Memory B cell (primary cell): ENCODE measurements at places on chromosomes 3 and 15.

DNA sequence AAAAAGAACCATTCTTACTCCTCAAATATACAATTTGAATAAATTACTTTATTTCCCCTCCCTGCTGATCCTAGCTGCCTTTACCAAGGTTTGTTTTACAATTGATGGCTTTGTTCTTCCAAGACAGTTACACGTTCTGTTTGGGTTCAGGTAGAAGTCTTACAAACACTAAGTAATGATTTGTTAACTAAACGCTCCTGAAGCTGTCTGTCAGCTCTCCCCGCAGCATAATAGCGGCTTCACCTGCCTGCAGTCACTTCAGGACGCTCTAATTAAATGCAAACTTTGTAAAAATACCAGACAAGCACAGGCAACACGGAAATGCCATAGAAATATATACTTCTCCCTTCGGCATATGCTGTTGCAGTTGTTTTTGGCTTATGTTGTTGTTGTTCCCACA, 176.4 kb upstream of the MDFIC2 start:
- no peak overlapping the region for H3K4me3 ChIP-seq
- H3K27ac ChIP-seq: no peak overlapping the region

GRCh38 chr3:52108302-52109232, 45.7 kb downstream of the POC1A start:
- no peaks in the 10 kb centered on the region for H3K36me3 ChIP-seq
- no peak overlapping the region for H3K4me3 ChIP-seq
- DNase-seq: no peak
- no peaks in the 10 kb centered on the region for H3K4me1 ChIP-seq
- no peak overlapping the region for H3K27ac ChIP-seq

DNA sequence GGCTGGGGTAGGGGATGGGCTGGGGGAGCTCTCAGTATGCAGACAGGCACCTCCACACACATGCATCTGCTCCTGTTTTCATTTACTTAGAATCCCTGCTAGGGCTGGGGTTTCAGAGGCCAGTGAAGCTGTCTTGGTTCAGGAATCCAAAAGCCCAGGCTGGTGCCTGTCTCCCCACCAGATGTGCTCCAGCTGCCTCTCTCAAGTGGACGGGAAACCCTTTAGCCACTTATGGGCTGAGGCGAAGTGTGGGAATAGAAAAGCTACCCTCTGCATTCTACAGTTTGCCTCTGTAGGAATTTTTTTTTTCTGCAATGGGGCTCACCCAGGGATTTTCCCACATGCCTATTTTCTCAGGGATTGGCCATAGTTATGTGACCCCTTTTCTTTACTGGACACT, 72.5 kb downstream of the ATP2B2 start:
- H3K27ac ChIP-seq: no peak overlapping the region
- DNase-seq: no peak
- no peaks in the 10 kb centered on the region for H3K27me3 ChIP-seq
- H3K4me1 ChIP-seq: peaks cover 16% of the 10 kb centered on the region
- no peaks in the 10 kb centered on the region for H3K36me3 ChIP-seq

DNA sequence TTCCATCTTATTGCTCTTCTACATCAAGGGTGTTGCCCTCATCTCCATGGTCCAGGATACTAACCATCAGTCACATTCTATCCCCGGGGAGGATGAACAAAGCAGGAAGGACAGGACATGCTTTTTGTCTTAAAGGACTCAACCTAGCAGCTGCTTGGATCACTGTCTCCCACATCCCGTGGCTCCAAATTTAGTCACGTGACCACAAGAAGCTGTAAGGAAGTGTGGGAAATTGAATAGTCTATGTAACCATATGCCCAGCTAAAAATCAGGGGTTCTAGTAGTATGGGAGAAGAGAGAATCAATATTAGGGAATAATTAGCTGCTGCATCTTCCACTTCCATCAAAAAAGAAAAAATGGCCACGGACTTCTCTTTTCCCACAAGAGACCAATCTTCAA, 18.2 kb upstream of the CMSS1 start:
- no peak overlapping the region for H3K27ac ChIP-seq
- no peaks in the 10 kb centered on the region for H3K27me3 ChIP-seq
- no peak overlapping the region for H3K4me3 ChIP-seq
- no peak for DNase-seq

DNA sequence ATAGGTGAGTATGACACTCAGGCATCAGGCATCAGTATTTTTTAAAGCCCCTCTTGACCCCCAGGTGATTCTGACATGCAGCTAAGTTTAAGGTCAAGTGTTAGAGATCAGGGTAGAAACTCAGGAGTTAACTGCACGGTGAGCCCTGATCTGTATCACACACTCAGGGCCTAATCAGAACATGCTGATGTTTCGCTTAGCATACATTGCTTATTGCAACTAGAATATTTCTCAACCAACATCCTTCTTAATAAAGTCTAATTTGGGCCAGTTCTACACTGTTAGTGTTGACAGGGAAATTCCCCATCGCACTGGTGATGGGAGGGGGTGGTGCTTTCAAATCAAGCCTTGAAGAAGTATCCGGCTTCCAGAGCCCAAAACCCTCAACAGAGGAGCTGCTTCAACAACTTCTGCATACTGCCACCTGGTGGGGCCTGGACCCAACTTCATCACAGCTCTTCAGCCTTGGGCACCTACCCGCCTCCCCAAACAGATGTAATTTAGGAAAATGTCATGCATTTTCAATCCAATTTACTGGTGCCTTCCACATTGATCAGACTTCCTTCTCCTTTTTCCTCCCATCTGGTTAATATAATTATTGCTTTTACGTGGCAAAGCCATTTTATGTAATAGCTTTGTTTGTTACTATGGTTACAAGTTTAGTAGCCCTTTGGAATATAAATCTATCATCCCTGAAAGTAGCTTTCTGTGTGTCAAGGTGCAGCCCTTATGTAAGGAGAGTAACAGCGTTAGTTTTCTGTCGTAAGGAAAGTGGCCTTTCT, 312.2 kb downstream of the RORA start:
- H3K36me3 ChIP-seq: no peaks in the 10 kb centered on the region
- peak overlapping the region; percentile 75 for H3K27ac ChIP-seq
- no peak overlapping the region for H3K4me3 ChIP-seq
- peaks cover 2% of the 10 kb centered on the region for H3K27me3 ChIP-seq

GRCh38 chr15:43896543-43896942, 69.7 kb downstream of the WDR76 start:
- H3K4me1 ChIP-seq: no peaks in the 10 kb centered on the region
- no peak overlapping the region for H3K4me3 ChIP-seq
- H3K27ac ChIP-seq: no peak overlapping the region
- no peak for DNase-seq
- no peaks in the 10 kb centered on the region for H3K36me3 ChIP-seq

DNA sequence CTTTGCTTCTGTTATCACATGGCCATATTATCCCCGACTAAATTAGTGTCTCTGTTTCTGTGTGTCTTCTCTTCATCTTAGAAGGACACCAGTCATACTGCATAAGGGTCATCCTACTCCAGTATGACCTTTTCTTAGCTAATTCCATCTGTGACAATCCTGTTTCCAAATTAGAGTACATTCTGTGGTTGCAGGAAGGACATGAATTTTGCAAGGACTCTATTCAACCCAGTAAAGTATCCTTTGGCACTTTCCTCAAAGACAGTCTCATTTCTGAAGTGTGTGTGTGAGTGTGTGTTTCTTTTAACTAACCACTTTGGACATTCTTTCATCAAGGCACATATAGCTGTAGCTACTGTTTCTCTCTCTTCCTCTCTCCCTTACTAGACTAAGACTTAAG, 15.2 kb upstream of the MME start:
- H3K36me3 ChIP-seq: no peaks in the 10 kb centered on the region
- no peak for DNase-seq
- no peaks in the 10 kb centered on the region for H3K27me3 ChIP-seq
- no peak overlapping the region for H3K4me3 ChIP-seq
- no peaks in the 10 kb centered on the region for H3K4me1 ChIP-seq
- H3K27ac ChIP-seq: no peak overlapping the region

DNA sequence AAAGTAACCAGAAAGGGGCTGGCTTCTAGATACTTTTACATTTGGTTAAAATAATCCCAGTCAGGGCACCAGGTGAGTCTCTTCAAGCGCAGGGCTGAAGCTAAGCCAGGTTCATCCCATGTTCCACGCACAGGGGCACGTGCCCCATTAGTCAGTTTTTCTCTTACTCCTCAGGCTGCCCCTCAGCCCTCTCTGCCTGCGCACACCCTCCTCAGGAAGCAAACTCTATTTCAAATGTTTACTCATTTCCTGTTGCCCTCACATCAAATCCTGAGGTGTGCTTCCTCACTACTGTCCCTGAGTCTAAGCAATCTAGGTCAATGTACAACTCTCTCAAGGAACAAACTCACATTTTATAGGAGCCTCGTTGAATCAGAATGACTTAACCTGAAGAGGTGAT, 48.5 kb downstream of the THBS1 start:
- peaks cover 4% of the 10 kb centered on the region for H3K4me1 ChIP-seq
- H3K27ac ChIP-seq: no peak overlapping the region
- no peak for DNase-seq
- H3K27me3 ChIP-seq: peaks cover 4% of the 10 kb centered on the region
- H3K4me3 ChIP-seq: no peak overlapping the region

- DNase-seq: no peak
- peaks cover 31% of the 10 kb centered on the region for H3K36me3 ChIP-seq
- no peaks in the 10 kb centered on the region for H3K4me1 ChIP-seq
- no peaks in the 10 kb centered on the region for H3K27me3 ChIP-seq
Observed at GRCh38 chr3:36823806-36824205, 59.5 kb upstream of the DCLK3 start.

GRCh38 chr3:11671648-11672100, 28.0 kb upstream of the VGLL4 start:
- no peak for DNase-seq
- no peaks in the 10 kb centered on the region for H3K27me3 ChIP-seq
- H3K4me3 ChIP-seq: peak overlapping the region; percentile 18
- H3K4me1 ChIP-seq: peaks cover 27% of the 10 kb centered on the region
- H3K27ac ChIP-seq: no peak overlapping the region
- H3K36me3 ChIP-seq: peaks cover 9% of the 10 kb centered on the region

DNA sequence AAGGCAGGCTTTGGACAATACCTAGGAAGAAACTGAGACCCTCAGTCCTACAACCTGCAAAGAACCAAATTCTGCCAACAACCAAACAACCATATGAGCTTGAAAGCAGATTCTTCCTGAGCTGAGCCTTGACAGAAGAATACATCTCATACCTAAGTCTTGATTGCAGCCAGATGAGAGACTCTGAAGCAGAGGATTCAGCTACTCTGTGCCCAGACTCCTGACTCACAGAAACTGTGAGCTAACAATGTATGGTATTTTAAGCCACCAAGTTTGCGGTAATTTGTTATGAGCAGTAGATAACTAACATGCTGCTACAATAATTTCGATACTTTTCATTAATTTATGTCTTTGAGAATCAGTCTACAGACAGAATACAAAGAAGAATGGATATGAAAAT, 325.1 kb upstream of the CBLB start:
- H3K27ac ChIP-seq: no peak overlapping the region
- H3K4me3 ChIP-seq: no peak overlapping the region
- DNase-seq: no peak

- no peaks in the 10 kb centered on the region for H3K4me1 ChIP-seq
- DNase-seq: no peak
- H3K27ac ChIP-seq: no peak overlapping the region
- no peaks in the 10 kb centered on the region for H3K36me3 ChIP-seq
- no peak overlapping the region for H3K4me3 ChIP-seq
Observed at GRCh38 chr3:139564294-139564861, 24.8 kb upstream of the RBP1 start.

GRCh38 chr3:172673210-172673679, 37.6 kb downstream of the NCEH1 start:
- H3K27ac ChIP-seq: no peak overlapping the region
- no peaks in the 10 kb centered on the region for H3K27me3 ChIP-seq
- peaks cover 8% of the 10 kb centered on the region for H3K4me1 ChIP-seq
- H3K4me3 ChIP-seq: no peak overlapping the region
- H3K36me3 ChIP-seq: no peaks in the 10 kb centered on the region

- DNase-seq: no peak
- no peaks in the 10 kb centered on the region for H3K27me3 ChIP-seq
Observed at GRCh38 chr15:60548101-60548500, 69.2 kb upstream of the ICE2 start.

- H3K27ac ChIP-seq: no peak overlapping the region
- no peak for DNase-seq
- H3K27me3 ChIP-seq: peaks cover 8% of the 10 kb centered on the region
- no peaks in the 10 kb centered on the region for H3K4me1 ChIP-seq
Observed at GRCh38 chr3:36597422-36597821, 166.9 kb downstream of the DCLK3 start.

GRCh38 chr15:75646112-75646943, 1.4 kb upstream of the SNX33 start:
- no peak for DNase-seq
- H3K27me3 ChIP-seq: no peaks in the 10 kb centered on the region
- peaks cover 2% of the 10 kb centered on the region for H3K36me3 ChIP-seq
- H3K27ac ChIP-seq: no peak overlapping the region
- peaks cover 10% of the 10 kb centered on the region for H3K4me1 ChIP-seq
- H3K4me3 ChIP-seq: peak overlapping the region; percentile 84

GRCh38 chr15:100627789-100628395, 25.5 kb downstream of the ASB7 start:
- H3K4me3 ChIP-seq: no peak overlapping the region
- H3K36me3 ChIP-seq: peaks cover 14% of the 10 kb centered on the region
- peak overlapping the region; percentile 18 for H3K27ac ChIP-seq
- peaks cover 7% of the 10 kb centered on the region for H3K4me1 ChIP-seq
- peak; percentile 67 for DNase-seq
- H3K27me3 ChIP-seq: no peaks in the 10 kb centered on the region

GRCh38 chr15:50484781-50485180, 60.6 kb downstream of the USP8 start:
- no peaks in the 10 kb centered on the region for H3K27me3 ChIP-seq
- H3K36me3 ChIP-seq: peaks cover 28% of the 10 kb centered on the region
- peak overlapping the region; percentile 0 for H3K4me3 ChIP-seq
- H3K4me1 ChIP-seq: peaks cover 16% of the 10 kb centered on the region
- no peak overlapping the region for H3K27ac ChIP-seq

GRCh38 chr15:78408961-78409360, 29.1 kb upstream of the IREB2 start:
- no peak overlapping the region for H3K27ac ChIP-seq
- H3K4me1 ChIP-seq: no peaks in the 10 kb centered on the region
- no peak for DNase-seq
- no peaks in the 10 kb centered on the region for H3K36me3 ChIP-seq
- no peak overlapping the region for H3K4me3 ChIP-seq
- H3K27me3 ChIP-seq: peaks cover 6% of the 10 kb centered on the region

- peaks cover 12% of the 10 kb centered on the region for H3K36me3 ChIP-seq
- no peaks in the 10 kb centered on the region for H3K27me3 ChIP-seq
- H3K4me3 ChIP-seq: no peak overlapping the region
- H3K27ac ChIP-seq: no peak overlapping the region
Observed at GRCh38 chr3:3821777-3822176, 22.5 kb downstream of the LRRN1 start.

DNA sequence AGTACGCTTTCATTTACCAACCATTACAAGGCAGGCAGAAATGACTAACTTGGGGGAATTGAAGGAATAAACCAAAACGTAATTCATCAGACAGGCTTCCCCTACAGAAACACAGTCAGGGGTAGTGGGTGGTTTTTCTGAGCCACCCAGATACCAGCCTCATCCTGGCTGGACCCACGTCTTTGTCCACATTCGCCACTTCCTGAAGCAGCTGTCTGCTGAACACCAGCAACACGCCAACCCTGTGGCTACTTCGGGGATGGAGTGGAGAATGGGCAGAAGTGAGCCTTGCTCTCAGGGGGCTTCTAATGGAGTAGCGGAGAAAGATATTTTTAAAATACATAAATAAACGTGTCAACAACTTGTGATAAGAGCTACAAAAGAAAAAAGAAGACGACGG, 40.1 kb downstream of the SYNM start:
- H3K4me3 ChIP-seq: no peak overlapping the region
- DNase-seq: no peak
- no peaks in the 10 kb centered on the region for H3K36me3 ChIP-seq
- H3K4me1 ChIP-seq: no peaks in the 10 kb centered on the region
- H3K27ac ChIP-seq: no peak overlapping the region
- peaks cover 5% of the 10 kb centered on the region for H3K27me3 ChIP-seq

- H3K27ac ChIP-seq: no peak overlapping the region
- no peak for DNase-seq
- H3K27me3 ChIP-seq: peaks cover 8% of the 10 kb centered on the region
- H3K4me3 ChIP-seq: no peak overlapping the region
Observed at GRCh38 chr3:150077581-150078247, 107.0 kb upstream of the PFN2 start.
